ENCODE measurements at places on chromosomes 5 and 9. TPM values are rescaled to one million over a fixed set of nuclear protein-coding genes. Genes with fewer than 3 reads are reported as not detected.

GARNL3 gene
- total RNA-seq: 3.4 TPM

MCIDAS gene
- not detected for total RNA-seq

SPATA31C1 gene
- not detected for total RNA-seq

CCDC171 gene
- 2.8 TPM for total RNA-seq

CD74 gene
- total RNA-seq: 217 TPM

All from activated CD4-positive, alpha-beta T cell treated with anti-CD3 and anti-CD28 coated beads for 36 hours (primary cell).